ENCODE measurements at places on chromosomes 5 and 9.
A peak's percentile ranks its signal among the peaks of the same experiment; 100 is the strongest.

DNA sequence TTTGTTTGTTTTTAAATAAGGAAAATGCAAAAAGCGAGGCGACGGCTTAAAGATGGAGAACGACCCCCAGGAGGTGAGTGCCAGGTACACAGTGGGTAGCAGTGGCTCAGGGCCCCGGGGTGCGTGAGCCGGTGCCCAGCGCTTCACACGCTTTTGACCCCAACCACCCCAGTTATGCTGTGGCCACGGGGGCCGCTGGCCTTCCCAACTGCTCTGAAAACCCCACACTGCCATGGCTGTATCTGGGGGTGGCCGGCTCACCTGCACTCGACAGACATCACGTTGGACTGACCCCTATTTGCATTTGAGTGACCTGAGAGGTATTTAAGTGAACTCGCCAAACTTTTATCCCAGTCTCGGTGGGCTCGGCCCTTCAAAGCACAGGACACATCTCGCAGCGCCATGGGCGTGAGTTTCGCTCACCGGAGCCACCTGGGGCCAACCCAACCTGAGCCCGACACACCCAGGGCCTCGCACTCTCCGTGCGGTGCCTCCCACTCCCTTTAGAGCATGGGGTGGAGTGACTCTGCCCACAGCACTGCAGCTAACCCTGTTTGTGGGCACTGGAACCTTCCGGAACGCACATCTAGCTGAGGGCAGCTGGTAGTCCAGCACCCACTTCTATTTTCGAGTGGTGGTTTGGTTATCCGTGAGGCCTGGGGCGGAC is 13.7 kb upstream of the AJM1 start:
- DNase-seq = no peak

GRCh38 chr5:326109-326508 is 4.6 kb downstream of the AHRR start:
- no peak for DNase-seq

GRCh38 chr5:32278406-32278805 is 34.3 kb downstream of the MTMR12 start:
- no peak for DNase-seq

GRCh38 chr5:165448753-165449152 is 1943.3 kb downstream of the MAT2B start:
- no peak for DNase-seq

DNA sequence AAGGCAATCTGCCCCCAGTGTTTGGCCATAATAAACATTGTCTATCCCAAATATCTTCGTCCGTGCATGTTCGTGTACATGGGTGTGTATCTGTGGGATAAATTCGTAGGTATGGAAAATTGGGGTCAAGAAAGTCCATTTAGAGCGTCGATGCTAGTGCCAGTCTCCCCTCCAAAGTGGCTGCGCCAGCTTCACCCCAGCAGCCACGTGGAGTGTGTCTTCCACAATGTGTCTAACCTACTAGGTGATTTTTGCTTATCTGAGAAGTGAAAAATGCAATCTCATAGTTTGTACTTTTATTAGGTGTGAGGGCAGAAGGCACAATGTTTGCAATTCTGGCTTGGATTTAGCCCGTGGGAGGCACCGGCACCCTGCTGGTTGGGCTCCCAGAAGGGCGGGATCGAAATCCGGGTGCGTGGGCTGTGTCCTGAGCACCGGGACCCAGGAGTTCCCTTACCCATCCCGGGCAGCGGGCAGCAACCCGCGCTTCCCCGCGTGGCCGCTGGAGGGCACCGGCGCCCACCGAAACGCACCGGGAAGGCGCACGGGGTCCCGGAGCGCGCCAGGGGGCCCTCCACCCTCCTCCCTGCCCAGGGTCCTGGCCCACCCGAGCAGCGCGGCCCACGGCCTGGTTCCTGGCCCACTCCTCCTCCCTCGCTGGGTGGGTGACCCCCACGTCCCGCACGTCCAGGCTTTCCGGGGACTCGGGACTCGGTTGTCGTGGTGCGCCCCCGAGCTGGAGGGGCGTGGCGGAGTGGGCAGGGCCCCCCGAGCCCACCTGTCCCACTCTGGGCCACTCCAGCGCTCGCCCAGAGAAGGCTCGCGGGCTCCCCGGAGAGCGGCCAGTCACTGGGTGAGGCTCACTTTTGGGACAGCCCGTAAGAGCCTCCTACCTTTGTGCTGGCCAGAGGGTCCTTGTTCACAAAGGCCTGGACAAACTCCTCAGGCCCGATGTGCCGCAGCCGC is 55.4 kb upstream of the RNF130 start:
- DNase-seq = peak; percentile 81

- DNase-seq = peak; percentile 32
These were observed 40.7 kb upstream of the HSD17B4 start for GRCh38 chr5:119411361-119412278.

DNA sequence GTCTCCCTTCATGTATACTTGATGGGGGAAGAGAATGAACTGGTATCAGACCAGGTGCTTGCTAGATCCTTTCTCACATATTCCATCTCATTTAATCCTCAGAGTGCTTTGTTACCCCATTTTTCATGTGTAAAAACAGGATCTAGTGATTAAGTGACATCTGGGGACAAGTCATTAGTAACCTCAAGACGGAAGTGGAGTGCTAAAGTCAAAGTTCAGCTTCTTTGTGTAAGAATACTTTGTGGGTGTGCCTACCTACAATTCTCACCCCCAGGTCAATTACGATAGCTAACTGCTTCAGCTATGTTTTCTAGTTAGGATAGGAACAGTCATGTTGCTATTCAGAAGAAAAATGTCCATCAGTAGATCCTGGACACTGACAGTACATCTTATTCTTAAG is 3.1 kb upstream of the FAM120AOS start:
- no peak for DNase-seq

- DNase-seq = peak; percentile 50
These were observed 69.5 kb upstream of the RAD23B start for GRCh38 chr9:107213561-107214028.

DNA sequence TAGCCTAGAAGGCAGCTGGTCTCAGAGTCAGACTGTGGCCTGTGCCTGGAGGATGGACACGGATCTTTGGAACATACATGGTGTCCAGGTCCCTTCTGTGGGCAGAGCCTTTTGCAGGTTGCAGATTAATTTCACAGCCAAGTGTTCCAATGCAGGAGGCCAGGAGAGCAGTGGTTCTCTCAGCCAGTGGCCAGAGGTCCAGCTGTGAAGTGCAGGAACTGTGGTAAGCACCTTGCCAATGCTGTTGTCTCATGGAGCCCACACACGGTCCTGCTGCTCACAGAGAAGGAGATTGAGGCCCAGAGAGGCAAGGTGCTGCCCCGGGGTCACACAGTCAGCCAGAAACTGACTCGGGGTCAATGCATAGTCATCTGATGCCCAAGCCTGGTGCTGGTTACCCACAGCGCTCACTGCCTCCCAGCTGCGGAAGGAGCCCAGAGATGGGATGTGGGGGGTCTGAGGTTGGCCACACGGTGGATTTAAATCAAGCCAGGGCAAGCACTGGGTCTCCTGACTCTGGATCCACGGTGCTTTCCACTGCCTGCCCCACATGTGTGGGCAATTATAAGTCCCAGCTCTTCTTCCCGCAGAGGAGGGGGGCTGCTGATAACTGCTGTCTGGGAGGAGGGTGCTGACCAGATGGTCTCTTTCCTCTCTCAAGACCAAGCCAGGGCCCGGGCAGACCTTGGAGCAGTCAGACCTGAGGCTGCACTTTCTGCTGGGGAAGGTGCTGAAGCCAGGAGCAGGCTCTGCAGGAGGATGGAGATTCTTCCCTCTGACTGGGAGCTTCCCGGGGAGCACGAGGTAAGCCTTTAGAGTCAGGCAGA is 2.8 kb downstream of the PDGFRB start:
- DNase-seq = no peak

DNA sequence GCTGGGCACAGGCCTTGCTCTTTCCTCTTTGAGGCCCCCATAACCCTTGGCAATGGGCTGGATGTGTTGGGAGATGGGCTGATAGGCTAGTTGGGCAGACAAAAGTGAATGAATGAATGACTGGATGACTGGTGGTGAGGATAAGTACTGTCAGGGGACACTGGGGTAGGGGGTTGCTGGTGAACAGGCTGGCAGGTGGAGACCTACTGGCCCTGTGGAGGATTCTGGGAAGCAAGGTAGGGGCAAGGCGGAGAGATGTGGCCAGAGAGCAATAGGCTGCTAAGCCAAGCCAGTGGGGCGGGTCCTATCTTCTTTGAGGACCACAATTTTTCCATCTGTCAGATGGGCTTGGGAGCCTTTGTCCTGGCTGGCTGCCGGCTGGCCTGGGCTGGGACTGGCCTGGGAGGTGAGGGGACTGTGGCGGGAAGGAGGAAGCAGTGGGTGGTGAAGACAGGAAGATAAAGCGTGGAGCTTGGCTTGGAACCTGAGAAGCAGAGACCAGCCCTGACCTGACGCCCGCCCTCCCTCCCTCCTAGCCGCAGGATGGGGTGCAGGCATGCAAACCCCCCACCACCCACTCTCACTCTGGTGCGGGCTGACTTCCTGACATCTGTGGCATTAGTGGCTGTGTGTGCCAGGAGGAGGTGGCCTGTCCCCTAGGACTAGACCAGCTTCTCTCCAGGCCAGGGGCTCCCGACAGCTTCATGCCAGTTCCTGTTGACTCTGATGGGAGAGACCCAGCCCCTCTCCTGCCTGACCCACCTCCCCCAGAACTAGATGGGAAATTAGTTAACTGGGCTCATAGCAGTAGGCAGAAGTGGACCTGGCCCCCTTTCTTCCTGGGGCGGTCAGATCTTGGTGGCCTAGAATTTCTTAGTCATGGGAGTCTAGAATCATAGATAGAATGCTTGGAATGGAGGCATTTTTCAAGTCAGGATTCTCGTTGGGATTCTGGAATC is 9.5 kb downstream of the CXXC5 start:
- no peak for DNase-seq

- DNase-seq = no peak
These were observed 239.5 kb downstream of the MCTP1 start for GRCh38 chr5:95045181-95045965.

- no peak for DNase-seq
These were observed 5.7 kb downstream of the PIP5KL1 start for GRCh38 chr9:127924736-127925444.

DNA sequence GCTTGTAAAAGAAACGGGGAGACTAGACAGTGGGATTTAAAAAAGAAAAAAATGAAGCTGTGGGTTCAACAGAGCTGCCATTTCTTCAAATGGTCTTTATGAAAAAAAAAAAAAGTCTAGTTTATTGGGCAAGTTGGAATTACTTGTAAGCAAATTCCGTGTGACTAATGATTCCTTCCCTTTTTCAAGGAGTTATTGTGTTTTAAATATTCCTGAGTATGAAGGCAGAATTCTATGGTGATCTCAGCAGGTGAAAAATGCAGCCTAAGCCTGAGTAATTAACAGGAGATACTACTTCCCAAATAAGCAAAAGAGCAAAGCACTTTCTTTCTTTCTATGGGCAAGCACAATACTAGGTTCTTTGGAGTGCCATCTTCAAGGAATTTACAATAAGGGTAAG is 481.9 kb downstream of the ZNF608 start:
- no peak for DNase-seq

DNA sequence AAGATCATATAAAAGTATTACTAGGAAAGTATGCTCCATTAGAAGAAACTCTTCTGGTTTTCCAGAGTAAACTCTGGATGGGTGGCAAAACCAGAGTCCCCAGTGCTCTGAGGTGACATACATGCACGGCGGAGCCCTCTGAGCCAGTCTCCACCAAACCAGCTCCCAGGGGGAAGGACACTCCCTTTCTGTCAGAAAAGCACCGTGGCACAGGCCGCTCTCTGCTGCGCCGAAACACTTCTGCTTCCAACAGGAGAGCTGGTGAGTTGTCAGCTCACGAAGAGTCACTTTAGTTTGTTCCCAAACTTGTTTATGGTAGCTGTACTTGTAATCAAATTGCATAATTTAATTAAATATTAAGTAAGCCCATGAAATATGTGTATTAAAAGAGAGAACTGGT is 184.6 kb downstream of the CDK5RAP2 start:
- DNase-seq = no peak

All from GM13977 (cell line).